ENCODE measurements at places on chromosomes 7 and 10. TPM values are rescaled to one million over a fixed set of nuclear protein-coding genes. Genes with fewer than 3 reads are reported as not detected.

Gene EN2
- 0.98 TPM for total RNA-seq

Gene TMEM130
- 3.7 TPM for total RNA-seq

Gene ERLIN1
- 25.5 TPM for total RNA-seq

Gene ANXA8
- 135 TPM for total RNA-seq

Gene CDC14C
- not detected for total RNA-seq

Gene STEAP4
- 41.7 TPM for total RNA-seq

Gene ZNF800
- total RNA-seq, result 31.9 TPM

Gene CCDC146
- 20.6 TPM for total RNA-seq

Gene OR2A5
- not detected for total RNA-seq

Gene FOXI2
- total RNA-seq, result 0.25 TPM

Gene HTR5A
- total RNA-seq, result not detected

Gene LIPJ
- total RNA-seq, result not detected

Gene LGI1
- 0.74 TPM for total RNA-seq

Gene TBX20
- 0.49 TPM for total RNA-seq

Gene ASL
- 24.6 TPM for total RNA-seq

Gene STEAP1
- 24.3 TPM for total RNA-seq

Gene METTL27
- not detected for total RNA-seq

Gene CAPZA2
- 86.2 TPM for total RNA-seq

Gene SPDYE5
- not detected for total RNA-seq

Gene HOGA1
- total RNA-seq, result 0.98 TPM

Gene SP4
- total RNA-seq, result 8.6 TPM

Gene NCOA4
- 110 TPM for total RNA-seq

Gene MAGI2
- 6.9 TPM for total RNA-seq

Gene ECHS1
- 45.4 TPM for total RNA-seq

Gene ADAM12
- total RNA-seq, result 3.7 TPM

Gene CREB3L2
- 28.7 TPM for total RNA-seq

Gene ABCC2
- 1.7 TPM for total RNA-seq

Gene CACNA2D1
- 16.9 TPM for total RNA-seq

Gene PPP1R3A
- total RNA-seq, result not detected

Gene ZFAND4
- total RNA-seq, result 19.4 TPM

Gene DIP2C
- 18.4 TPM for total RNA-seq

Gene EIF3A
- 100 TPM for total RNA-seq

Gene LRRD1
- 0.49 TPM for total RNA-seq

Gene TRIP6
- total RNA-seq, result 52.1 TPM

Gene C10orf105
- 0.49 TPM for total RNA-seq

Gene OR2A12
- total RNA-seq, result not detected

Gene GALNT17
- total RNA-seq, result 3.9 TPM

Gene ARHGEF5
- 23.3 TPM for total RNA-seq

Gene SUN1
- 170 TPM for total RNA-seq

Gene SFXN3
- total RNA-seq, result 95.0 TPM

Gene ANKIB1
- 27.7 TPM for total RNA-seq

Gene ASAH2
- 2.5 TPM for total RNA-seq

Gene OR2A1
- total RNA-seq, result 0.25 TPM

Gene PAPOLB
- not detected for total RNA-seq

Gene LMBR1
- total RNA-seq, result 45.7 TPM

Gene SNX10
- total RNA-seq, result 5.2 TPM

Gene TMEM196
- not detected for total RNA-seq

Gene WEE2
- total RNA-seq, result not detected

Gene GDF2
- not detected for total RNA-seq

Gene COMTD1
- total RNA-seq, result 80.0 TPM
